ENCODE measurements at places on chromosomes 12 and 14.

GRCh38 chr14:95811813-95812212 lies 64.8 kb upstream of the TUNAR start:
- no peak for DNase-seq

- no peak for DNase-seq
These were observed 598.5 kb upstream of the LMO3 start for GRCh38 chr12:17204289-17205054.

- no peak for DNase-seq
These were observed 20.9 kb upstream of the GNS start for GRCh38 chr12:64780132-64780530.

DNA sequence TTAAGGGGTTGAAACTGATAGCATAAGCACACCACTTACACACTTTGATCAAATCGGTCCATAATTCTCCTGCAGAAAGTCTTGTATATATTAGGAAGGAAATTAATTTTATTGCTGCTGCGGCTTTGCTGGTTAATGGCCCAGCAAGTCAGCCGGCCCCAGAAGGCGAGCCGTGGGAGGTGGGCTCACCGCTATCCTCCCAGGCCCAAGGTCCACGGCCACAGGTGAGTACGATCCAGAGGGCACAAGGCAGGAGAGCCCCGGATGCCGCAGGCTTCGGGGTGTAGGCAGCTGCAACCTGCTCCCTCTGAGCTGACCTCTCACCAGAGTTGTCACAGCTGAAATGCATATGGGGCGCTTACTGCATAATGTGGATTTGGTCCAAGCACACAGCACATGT lies 165.7 kb downstream of the TBX5 start:
- no peak for DNase-seq

- no peak for DNase-seq
These were observed 8.3 kb downstream of the CDKL1 start for GRCh38 chr14:50388256-50388931.

GRCh38 chr14:30005114-30005808 lies 77.6 kb upstream of the PRKD1 start:
- no peak for DNase-seq

- DNase-seq, result no peak
These were observed 1138.2 kb downstream of the BCL11B start for GRCh38 chr14:98133806-98134205.

DNA sequence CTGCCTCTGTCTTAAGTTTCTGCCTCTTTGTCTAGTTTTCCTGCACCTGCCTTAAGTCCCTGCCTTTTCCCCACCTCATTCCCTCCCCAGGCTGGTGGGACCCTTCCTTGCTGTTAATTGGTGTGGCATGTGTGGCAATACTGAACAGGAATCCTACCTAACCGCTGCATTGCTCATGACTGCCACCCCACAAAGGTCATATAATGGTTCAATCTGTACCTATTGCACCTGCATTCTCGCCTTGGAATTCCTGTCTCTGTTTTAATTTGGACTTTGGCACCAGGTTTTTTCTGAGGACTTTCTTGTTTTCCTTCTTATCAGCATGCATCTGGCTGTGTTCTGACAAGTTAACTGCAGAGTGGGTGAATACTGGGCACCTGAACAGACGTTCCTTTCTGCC lies 966.2 kb upstream of the TMEM132C start:
- DNase-seq, result no peak

DNA sequence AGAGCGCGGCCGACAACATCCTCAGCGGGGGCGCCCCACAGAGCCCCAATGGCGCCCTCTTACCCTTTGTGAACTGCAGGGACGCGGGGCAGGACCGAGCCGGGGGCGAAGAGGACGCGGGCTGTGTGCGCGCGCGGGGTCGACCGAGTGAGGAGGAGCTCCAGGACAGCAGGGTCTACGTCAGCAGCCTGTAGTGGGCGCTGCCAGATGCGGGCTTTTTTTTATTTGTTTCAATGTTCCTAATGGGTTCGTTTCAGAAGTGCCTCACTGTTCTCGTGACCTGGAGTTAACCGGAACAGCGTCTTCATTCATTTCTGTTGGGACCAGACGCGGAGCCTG lies 103.8 kb upstream of the FKBP4 start:
- peak; percentile 36 for DNase-seq

DNA sequence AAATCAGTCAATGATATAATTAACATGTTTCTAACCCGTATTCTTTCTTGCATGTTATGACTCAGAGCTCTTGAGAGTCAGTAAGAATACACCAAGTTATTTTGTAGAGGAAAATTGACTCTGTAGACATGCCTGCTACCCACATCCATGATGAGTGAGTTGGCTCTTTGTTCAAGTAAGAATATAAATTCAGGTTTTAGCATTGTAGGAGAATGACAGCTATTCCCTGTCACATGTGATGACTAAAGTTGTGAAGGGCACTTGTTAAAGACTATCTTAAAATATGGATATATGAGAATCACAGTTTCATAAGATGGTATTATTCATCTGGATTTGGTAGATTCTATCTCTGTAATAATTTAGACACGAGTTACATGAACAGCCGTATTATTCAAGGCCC lies 209.1 kb downstream of the CCDC59 start:
- no peak for DNase-seq

- DNase-seq, result no peak
These were observed 15.7 kb downstream of the ADIPOR2 start for GRCh38 chr12:1706632-1706980.

GRCh38 chr12:24954261-24954660 lies 5.4 kb upstream of the BCAT1 start:
- DNase-seq, result no peak

DNA sequence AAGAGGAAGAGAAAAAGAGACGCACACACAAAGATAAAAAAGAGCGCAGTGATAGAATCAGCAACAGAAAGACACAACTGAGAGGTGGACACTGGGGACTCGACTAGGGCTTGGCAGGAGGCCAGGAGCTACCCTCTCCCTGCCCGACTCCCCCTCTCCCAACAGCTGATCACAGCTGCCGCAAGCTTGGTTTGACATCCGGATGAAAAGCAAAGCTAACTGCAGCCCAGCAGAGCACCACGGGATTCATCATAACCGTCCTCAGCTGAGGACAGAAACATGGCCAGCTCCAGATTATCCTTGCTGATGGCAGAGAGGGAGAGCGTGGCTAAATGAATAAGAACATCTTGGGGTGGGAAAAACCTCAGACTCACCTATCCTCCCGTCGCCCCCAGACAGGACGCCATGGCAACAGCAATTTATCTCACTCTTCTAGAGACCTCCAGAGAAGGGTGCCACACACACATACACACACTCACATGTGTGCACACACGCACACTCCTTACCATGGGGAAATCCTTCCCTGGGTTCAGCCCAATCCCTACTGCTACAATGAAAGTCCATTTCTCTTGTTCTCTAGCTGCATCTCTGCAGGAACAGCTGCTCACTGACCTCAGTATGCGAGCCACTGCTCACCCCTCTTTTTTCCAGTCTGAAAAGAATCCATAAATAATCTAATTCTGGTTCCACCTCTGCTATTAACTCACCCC lies 135.3 kb downstream of the NTF3 start:
- DNase-seq, result no peak

DNA sequence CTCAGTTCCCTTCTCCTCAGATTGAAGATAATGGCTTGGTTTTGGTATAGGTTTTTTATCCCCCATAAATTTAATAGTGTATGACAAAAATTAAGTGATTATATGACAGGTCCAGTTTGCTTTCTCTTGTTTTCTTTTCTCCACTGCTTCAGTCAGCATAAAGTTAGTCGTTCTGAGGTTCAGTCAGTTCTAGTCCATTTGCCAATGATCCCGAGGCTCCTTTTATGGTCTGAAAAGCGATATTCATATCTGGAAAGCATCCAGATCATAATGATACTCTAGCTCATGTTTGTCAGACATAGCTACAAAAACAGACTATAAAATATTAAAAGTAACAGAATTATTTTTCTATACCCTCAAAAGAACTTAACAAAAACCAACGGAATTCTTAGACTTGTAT lies 67.1 kb upstream of the SLC38A4 start:
- DNase-seq, result no peak

DNA sequence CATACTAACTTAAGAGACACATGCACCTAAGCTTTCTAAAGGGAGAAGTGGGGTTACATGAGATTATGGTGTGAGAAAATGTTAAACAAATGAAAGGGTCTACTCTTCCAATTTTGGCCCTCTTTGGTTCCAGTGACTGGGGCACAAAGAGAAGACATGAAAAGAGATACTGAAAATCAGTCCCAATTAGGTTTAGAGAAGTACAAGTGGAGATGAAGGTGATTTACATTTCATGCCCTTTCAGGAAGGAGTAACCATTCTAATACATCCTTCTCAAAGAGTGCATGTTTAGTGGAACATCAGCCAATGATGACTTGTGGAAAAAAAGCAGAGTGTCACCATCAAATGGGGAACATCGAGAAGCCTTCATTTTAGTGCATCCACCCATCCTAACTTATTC lies 14.4 kb downstream of the MGP start:
- no peak for DNase-seq

GRCh38 chr12:79019672-79020071 lies 155.1 kb downstream of the SYT1 start:
- DNase-seq, result no peak
